ENCODE measurements at places on chromosomes 11 and 22. TPM values are rescaled to one million over a fixed set of nuclear protein-coding genes. Genes with fewer than 3 reads are reported as not detected.
A peak's percentile ranks its signal among the peaks of the same experiment; 100 is the strongest.

- peak; percentile 35 for DNase-seq
Measured at GRCh38 chr11:86579406-86579731, 93.0 kb downstream of the ME3 start.

- peak; percentile 84 for DNase-seq
Measured at GRCh38 chr11:112734207-112734606, 227.0 kb upstream of the NCAM1 start.

DNA sequence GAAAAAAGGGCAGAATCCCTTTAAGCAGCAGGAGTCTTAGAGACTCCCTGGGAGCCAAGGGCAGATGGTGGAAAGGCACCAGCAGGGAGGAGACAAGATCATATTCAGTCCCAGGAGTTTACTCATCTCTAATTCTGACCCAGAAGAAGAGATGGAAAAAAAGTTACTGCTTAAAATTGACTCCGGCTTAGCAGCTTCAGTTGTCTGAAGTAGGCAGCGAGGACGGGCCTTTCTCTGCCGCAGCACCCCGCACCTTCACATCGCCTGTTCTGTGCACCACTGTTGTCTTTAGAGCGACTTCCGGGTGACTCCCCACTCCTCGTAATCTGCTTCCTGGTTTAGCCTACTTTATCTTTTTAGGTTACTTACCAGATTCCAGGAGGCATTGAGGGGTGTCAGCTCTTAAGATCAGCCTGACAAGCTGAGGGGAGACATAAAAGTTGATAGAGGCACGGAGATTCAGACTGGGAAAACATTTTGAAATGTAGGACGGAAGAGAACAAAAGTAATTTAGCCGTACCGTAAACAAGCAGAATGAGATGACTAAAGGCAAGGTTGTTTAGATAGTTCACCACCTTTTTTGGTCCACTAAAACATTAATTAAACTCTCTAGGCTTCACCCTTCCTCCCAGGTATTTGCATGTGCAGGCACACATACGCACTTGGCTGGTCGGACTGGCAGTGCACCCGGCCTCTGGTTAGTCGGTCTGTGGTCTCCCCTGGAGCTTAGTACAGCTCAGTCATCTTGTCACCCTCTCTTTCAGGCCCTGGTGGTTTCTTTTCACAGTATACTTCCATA, 74.3 kb downstream of the CECR2 start:
- DNase-seq = peak; percentile 38

- peak; percentile 37 for DNase-seq
Measured at GRCh38 chr22:25156736-25157135, 42.9 kb upstream of the CRYBB3 start.

- DNase-seq = no peak
Measured at GRCh38 chr11:34146866-34147265, 41.4 kb downstream of the NAT10 start.

DNA sequence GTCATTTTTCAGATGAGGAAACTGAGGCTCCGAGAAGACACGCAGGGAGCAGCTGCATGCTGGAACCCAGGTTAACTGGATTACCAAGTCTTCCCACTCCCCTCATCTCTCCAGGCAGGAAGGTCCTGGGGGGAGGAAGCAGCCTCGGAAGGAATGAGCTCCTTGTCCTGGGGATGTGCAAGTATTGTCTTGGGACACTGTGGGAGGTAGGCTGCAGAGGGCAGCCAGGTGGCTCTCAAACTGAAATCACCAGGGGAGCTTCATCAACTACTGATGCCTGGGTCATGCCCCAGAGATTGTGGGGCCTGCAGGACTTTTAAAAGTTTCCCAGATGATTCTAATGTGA, 7.6 kb downstream of the GDPD5 start:
- DNase-seq = no peak

DNA sequence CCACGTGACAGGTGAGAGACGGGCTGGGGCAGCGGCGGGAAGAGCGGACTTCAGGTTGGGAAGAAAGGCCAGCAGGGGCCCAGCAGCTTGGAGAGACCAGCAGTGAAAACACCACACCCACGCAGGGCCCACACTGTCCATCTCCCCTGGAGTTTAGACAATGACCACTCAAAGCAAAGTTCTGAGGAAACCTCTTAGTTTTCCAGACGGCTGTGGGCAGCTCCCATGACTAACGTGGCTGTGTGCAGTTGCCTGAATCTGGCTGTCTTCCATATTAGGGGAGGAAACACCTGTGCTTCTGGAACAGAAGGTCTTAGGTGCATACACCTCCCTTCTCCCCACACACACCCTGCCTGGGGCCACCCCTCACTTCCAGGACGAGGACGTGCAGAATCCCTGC, 70.6 kb upstream of the TTLL12 start:
- no peak for DNase-seq

- DNase-seq = peak; percentile 59
Measured at GRCh38 chr11:96055706-96056387, 131.9 kb upstream of the MTMR2 start.

- DNase-seq = no peak
Measured at GRCh38 chr22:24580276-24580675, 12.6 kb downstream of the LRRC75B start.

GRCh38 chr11:117239295-117239694, 6.8 kb downstream of the RNF214 start:
- DNase-seq = peak; percentile 78

GRCh38 chr22:45235101-45235777, 5.5 kb downstream of the KIAA0930 start:
- no peak for DNase-seq

GRCh38 chr11:127600674-127601073, 600.1 kb upstream of the KIRREL3 start:
- no peak for DNase-seq

- DNase-seq = no peak
Measured at GRCh38 chr11:1938343-1939005, 8.7 kb upstream of the MRPL23 start.

- DNase-seq = no peak
Measured at GRCh38 chr11:40140560-40140959, 1318.9 kb downstream of the LRRC4C start.

Gene FIBIN
- total RNA-seq = 4.0 TPM

Measured in myocyte (in vitro differentiated cells).